ENCODE measurements at places on chromosomes 2 and 18.

DNA sequence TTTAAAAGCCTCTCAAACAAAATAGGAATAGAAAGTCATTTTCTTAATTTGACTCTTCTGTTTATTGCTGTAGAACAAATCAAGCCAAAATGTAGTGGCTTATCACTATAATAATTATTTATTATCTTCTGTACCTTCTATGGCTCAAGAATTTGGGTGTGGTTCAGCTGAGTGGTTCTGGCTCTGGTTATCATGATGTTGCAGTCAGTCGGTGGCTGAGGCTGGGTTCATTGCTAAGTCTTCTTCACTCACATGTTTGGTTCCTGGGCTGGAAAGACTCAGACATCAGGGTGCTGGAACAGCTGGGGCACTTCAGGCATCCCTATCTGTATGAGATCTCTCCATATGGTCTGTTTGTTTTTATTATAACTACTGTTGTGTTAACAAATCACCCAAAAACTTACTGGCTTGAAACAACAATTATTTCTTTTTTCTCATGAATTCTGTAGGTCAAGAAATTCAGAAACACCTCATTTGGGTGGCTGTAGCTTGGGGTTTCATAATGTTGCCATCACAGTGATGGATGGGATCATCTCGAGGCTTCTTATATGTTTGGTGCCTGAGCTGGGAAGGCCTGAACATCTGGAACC lies 242.6 kb upstream of the FBXO11 start:
- no peak for DNase-seq

DNA sequence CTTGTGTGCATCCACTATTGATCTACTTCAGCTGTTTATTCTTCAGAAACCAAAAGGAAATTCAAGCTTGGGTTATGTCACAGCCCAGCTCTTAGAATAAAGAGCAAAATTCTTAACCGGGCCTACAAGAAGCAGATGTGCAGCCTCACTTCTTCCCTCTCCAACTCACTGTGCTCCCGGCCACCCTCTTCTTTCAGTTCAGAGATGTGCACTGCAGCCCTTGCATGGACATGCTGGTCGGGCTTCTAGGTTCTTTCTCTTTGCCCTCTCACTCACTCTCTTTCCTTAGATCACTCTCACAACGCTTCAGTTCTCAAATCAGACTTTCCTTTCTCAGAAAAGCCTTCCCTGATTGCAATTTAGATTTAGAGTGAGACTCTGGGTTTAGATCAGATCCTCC lies 104.1 kb downstream of the CHN1 start:
- DNase-seq: no peak

DNA sequence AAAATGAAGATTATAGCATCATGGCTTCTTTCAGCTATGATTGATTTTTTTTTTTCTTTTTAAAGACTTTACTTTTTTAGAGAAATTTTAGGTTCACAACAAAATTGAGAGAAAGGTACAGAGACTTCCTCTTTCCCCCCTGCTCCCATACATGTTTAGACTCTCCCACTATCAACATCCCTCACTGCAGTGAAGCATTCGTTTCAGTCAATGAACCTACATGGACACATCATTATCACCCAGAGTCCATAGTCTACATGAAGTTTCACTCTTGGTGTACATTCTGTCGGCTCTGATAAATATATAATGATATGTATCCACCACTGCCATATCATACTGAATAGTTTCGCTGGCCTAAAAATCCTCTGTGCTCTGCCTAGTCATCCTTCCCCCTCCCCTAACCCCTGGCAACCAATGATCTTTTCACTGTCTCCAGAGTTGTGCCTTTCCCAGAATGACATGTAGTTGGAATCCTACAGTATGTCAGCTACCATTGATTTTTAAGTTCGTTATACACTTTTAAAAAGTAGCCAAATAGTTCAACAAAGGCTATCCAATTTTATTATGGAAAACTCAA lies 86.8 kb downstream of the GPD2 start:
- DNase-seq: no peak

DNA sequence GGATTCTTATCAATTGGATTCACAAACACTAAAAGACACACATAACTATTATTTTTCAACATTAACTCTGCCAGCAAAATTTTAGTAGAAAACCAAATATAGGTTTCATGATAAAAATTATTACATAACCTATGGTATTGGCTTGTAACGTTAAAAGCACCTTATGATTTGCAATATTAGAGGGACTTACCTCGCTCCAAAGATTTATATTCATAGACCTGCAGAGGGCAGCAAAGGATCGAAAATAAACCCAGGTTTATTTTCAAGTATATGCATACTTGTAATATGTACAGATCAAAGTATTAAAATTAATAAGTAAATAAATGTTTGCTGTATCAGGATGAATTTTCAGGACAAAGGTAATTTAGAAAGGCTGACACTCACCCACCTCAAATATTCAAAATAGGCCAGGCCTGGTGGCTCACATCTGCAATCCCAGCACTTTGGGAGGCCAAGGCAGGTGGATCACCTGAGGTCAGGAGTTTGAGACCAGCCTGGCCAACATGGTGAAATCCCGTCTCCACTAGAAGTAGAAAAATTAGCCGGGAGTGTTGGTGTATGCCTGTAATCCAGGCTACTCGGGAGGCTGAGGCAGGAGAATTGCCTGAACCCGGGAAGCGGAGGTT lies 45.3 kb downstream of the LRPPRC start:
- DNase-seq: no peak

- DNase-seq: no peak
Observed at GRCh38 chr18:66495844-66496243, 108.0 kb downstream of the CDH19 start.

DNA sequence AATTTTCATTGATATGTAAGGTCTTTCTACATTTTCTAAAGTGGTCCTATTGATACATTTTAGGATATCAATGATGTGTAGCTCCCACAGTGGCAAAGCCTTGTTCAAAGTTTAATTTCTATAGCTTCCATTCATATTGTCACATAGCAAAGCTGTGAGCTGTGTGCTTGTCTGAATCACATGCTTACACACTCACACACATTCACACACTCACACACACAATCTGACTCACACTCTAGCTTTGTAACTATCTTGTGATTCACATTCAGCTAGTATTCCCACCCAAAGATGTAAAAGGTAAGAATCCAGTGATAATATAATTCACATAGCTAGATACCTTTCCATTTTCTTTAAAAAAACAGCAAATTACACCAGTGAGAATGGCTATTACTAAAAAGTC lies 58.7 kb downstream of the MAPRE2 start:
- DNase-seq: no peak

DNA sequence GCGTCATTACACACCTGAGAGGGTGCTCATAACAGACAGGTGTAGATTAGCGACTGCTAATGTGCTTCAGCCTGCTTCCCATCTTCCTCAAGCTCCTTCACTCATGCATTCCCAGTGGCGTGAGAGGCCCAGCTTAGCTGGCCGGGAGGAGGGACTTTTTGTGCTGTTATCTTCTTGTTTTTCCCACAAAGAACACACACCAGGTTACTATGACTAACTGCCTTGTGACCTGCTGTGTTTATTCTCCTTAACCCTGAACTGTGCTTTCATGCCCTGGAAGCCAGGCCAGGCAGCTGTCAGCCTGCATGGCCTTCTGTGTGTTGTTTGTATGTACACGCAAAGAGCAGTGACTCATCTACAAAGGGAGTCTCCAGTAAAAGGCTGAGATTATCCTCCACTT lies 143.8 kb downstream of the PIEZO2 start:
- no peak for DNase-seq

All from central memory CD8-positive, alpha-beta T cell (primary cell).